Stimulated activated CD8-positive, alpha-beta memory T cell treated with anti-CD3 and anti-CD28 coated beads, Interleukin-15, amount 100 ng/mL, for 4 hours (primary cell): ENCODE measurements at places on chromosomes 1 and 21.

- DNase-seq: no peak
Observed at GRCh38 chr1:91589437-91589836, 88.8 kb downstream of the CDC7 start.

- no peak for DNase-seq
Observed at GRCh38 chr1:238811211-238811879, 575.0 kb upstream of the CHRM3 start.

DNA sequence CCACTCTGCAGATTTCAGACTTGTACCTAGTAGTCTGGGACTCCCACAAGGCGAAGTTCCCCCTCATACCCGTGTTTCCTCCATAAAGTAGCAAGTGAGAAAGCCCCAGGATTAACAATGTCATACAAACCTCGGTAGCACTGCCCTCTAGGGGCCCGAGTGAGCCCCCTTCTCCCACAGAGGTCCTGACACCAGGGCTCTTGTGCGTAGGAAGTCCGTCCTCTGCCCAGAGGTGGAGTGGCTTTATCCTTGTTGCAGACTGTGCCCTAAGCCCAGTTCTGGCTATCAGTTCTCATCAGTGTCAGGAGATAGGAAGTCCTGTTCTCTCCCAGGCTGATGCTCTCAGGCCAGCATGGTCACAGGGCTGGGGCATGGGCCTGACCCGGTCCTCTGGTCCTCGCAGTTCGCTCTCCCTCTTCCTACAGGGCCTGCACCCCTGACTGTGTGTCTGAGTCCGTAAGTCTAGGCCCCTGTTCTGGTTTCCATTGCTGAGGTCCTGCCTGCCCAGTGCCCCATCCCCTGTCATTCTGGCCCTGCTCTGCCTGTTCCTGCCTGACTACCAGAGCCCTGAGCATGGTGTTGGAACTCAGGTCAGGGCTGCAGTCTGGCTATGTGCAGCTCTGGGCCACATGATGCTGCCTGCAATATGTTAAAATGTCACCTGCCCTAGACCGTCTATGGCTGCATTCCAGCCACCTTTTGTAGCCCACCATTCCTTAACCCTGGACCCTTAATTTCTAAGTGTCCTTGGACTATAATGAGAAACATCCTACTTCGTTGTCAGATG lies 285.6 kb downstream of the ASTN1 start:
- DNase-seq: no peak

DNA sequence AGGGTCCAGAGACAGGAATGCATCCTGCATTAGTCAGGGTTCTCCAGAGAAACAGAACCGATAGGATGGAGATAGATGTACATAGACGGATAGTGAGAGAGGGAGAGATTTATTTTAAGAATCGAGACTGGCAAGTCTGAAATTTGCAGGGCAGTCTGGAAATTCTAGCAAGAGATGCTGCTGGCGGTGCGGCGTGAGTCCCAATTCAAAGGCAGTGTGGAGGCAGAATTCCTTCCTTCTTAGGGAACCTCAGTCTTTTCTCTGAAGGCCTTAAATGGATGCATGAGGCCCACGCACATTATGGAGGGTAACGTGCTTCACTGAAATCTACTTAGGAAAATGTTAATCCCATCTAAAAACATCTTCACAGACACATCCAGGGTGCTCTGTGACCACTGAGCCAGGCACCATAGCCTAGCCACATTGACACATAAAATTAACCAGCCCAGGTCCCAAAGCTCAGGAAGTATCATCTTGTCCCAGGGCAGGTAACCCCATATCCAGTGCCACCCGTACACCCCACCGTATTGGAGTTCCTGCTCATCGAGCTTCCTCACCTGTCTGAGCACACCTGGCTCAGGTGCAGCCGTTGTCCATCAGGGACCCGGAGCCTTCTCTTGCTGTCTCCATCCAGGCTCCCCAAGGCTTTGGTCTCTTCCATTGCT lies 9.7 kb upstream of the PKNOX1 start:
- no peak for DNase-seq

DNA sequence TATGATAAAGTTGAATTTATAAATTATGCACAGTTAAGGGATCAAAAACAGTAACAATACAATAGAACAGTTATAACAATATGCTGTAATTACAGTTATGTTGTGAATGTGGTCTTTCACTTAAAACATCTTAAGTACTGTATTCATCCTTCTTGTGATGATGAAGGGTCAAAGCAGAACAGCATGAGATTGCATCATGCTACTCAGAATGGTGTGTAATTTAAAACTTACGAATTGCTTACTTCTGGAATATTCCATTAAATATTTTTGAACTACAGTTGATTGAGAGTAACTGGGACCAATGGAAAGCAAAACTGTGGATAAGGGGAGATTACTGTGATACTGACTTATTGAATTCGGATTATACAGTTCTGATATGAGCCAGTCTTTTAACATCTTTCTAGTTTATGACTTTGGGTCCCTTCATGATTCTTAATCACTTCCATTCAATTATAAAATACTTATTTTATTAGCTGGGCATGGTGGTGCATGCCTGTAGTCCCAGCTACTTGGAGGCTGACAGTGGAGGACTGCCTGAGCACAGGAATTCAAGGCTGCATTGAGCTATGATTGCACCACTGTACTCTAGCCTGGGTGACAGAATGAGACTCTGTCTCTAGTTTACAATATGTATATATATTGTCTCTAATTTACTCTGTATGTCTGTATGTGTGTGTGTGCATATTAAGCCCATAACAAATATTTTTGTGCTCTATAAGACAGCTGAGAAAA lies 43.2 kb downstream of the ATP1B1 start:
- no peak for DNase-seq

DNA sequence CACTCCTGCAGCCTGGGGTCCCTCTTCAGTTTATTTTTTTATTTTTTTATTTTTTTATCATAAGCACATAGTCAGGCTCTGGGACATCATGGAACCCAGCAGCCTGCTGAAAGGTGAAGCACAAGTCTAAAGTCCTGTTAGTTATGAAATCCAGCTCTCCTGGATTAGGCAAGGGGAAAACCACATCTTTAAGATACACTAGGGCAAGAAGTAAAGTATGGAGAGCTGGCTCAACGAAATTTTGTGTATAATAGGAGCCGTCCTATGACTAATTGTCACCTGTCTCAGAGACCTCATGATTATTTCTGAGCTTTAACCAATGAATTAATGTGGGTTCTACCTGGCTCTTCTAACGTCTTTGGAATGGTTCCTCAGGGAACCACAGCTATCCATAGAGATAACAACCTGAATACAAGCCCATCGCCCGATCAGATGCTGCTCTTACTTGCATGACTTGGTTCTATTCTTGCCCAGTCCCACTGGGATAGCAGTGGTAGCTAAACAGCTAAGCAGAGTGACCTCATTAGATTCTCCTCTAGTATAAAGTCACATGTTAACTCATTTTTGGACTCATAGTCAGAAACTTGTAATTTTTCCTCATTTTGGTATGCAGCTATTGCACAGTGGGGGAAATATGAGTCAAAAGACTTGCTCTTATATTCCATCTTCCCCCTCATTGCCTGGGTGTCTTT lies 122.7 kb downstream of the LMO4 start:
- no peak for DNase-seq

DNA sequence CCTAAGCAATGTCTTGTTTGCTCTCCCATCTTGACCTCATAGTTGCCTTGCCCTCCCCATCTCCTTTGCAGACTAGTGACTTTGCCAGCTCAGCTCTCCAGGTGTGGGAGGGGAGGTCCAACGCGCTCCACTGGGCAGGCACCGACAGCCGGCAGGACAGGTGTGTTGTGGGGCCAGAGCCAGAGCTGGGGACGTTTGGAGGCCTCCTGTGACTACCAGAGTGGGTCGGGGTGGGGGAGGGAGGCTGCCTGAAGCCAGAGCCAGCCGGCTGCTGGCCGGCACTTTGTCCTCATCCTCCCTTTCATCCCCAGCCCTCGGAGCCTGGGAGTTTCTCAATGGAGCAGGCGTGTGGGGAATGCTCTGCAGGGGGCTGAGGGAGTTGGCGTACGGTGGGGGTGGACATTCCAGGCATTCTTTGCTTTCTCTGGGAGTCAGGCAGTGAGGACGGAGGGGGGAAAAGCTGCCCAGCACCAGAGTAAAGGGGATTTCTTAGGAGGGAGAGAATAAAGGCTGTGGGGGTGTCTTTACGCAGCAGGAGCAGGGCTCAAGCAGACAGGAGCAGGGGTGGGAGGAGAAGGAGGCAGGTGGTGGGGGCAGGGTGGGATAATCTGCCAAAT lies 20.2 kb downstream of the NUAK2 start:
- no peak for DNase-seq

DNA sequence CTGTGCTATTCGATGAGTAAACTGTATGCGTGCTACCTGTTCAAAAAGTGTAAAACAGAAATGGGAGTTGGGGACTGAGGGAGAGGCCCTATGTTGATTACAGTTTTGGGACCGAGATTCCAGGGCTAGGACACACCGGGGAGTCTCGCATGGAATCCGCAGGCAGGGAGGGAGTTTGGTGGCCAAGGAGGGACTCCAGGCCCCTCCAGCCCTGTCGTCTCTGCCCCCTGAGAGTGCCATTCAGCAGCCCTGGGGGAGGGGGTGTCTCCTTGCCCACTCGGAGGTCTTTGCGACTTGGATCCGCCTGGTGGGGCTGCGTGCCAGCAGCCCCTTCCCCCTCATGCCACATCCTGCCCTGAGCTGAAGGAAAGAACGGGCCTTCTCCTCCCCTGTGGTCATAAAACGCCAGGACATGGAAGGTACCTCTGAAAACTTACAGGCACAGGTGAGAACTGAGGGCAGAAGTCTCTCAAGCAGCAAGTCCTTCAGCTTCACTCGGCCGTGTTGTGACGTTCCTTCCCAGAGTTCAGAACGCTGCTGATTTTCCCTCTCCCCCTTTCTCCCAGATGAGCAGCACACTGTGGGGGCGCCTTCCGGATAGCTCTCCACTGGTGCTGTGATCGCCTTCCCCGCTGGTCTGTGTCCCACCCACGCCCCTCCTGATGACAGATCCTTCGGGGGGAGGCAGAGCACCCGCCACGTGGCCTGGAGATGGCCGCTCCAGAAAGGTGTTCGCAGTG lies 141.4 kb downstream of the PEX14 start:
- DNase-seq: no peak

DNA sequence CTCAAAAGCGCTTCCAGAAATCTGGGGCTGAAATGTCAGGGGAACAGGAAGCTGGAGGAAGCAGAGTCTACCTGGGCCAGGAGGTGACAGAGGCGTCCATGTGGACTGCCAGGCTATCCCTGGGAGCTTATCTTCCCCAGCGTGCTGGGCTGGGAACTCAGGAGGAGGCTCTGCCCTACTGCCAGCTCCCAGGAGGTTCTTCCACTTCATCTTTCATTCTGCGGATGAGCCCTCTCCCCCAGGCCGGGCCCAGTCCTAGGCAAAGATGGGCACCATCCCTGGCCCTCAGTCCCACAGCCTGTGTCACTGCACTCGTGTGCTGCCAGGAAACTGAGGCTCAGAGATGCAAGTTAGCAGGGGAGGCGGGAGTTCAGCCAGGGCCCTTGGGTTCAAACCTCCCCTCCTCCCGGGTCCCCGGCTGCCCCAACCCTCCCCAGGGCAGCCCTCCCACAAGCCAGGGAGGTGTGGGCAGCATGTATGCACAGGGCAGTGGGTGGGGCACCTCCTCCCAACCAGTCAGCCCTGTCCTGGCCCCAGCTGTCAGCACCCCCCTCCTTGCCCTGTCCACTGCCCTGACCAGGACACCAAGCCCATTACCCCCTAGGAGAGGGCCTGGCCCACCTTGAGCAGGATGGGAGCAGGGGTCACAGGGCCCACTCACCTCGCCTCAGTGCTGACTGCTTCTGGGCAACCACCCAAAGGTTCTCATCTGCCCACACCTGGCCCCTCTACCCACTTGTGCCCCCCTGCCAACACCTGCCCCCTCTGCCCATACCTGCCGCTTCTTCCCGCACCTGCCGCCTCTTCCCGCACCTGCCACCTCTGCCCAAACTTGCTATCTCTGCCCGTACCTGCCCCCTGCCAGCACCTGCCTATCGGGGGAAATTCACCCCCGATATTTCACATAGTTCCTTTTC lies 226.0 kb downstream of the NPHP4 start:
- no peak for DNase-seq
